ENCODE measurements at places on chromosomes 13 and 19.

- no peak for DNase-seq
Observed at GRCh38 chr13:51958217-51958547, 53.1 kb downstream of the ATP7B start.

DNA sequence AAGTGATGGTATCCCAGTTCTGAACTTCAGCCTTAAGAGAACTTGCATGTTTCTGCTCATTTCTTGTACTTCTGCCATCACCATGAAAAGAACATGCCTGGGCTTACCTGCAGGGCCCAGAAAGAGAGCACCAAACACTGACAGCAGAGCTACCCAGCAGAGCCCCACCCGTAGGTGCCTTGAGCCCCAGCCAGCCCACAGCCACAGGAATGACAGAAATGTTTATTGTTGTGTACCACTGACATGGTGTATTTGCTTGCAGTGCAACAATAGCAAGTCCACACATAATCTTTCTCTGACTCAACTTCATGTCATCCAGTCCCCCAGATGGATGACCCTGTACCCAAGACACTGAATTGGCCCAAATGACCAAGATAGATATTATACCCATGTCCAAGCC lies 195.2 kb downstream of the TSHZ3 start:
- DNase-seq, result no peak

- DNase-seq, result peak; percentile 69
Observed at GRCh38 chr19:54325194-54325621, 12.2 kb upstream of the LILRA5 start.

DNA sequence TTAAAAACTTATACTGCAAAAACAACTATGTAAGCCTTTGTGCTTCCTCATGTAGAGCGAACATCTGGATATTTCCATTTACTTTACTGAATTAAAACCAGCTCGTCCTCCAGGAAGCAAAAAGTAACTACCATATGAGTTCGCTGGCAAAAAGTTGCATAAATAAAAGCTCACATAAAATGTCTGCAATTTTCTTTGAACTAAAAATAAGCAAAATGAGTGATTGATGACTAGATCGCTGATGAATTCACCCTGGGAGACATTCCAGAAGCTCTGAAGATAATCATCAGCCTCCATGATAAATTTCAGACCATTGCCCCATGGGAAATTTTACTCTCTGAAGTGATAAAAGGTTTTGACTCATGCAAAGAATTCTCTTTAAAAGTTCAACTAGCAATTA lies 67.3 kb upstream of the SACS start:
- no peak for DNase-seq

DNA sequence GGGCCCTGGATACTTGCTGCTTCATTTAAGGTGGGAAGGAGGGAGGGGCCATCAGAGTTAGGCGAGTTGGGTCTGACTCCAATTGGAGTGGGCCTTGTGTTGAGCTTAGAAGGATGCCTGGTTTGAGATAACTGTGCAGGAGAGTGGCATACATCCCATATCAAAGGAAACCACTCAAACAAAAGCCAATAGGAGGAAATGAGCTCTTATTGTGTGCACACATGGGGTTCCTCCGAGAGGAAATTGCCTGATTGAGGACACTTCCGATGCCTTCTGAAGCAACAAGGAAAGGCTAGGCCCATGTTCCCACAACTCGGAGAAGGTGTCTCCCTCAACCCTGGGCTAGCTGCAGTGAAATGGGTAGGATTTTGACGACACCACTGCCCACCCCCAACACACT lies 19.6 kb downstream of the MBNL2 start:
- DNase-seq, result no peak

DNA sequence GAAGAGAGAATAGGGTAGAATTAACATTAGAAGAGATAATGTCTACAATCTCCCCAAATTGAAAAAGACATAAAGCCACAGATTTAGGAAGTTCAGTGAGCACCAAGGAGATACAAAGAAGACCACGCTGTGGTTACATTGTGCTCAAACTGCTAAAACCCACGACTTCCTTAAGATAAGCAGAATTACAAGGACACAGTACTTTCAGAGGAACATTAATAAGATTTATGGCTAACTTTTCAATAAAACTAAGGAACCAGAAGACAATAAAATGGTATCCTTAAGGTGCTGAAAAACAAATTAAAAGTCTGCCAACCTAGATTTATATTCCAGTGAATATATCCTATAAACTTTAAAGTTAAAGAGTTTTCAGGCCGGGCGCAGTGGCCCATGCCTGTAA lies 7.4 kb upstream of the IL17D start:
- DNase-seq, result no peak
